ENCODE measurements at places on chromosomes 4 and X. TPM values are rescaled to one million over a fixed set of nuclear protein-coding genes. Genes with fewer than 3 reads are reported as not detected.

The SSX1 gene
- total RNA-seq, result not detected

- DNase-seq, result no peak
Measured at GRCh38 chr4:152259866-152260265, 276.0 kb downstream of the FBXW7 start.

GRCh38 chr4:94960708-94961107 is 203.0 kb downstream of the BMPR1B start:
- no peak for DNase-seq

DNA sequence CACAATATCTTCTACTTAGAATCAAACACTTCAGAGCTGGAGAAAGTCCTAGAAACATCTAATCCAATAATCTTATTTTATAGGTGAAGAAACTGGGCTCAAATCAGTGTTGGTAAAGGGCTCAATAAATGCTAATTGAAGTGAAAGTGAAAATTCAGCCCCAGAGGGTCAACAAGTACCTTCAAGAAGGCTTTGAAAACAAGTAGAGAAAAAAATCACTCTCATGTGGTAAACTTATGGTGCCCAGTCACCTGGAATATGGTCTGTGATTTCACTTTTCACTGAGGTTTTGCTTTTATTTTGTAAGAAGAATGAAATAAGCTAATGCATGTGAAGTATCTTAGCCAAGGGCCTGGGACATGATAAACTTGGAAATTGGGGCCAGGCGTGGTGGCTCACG is 29.1 kb upstream of the EIF4E start:
- no peak for DNase-seq

DNA sequence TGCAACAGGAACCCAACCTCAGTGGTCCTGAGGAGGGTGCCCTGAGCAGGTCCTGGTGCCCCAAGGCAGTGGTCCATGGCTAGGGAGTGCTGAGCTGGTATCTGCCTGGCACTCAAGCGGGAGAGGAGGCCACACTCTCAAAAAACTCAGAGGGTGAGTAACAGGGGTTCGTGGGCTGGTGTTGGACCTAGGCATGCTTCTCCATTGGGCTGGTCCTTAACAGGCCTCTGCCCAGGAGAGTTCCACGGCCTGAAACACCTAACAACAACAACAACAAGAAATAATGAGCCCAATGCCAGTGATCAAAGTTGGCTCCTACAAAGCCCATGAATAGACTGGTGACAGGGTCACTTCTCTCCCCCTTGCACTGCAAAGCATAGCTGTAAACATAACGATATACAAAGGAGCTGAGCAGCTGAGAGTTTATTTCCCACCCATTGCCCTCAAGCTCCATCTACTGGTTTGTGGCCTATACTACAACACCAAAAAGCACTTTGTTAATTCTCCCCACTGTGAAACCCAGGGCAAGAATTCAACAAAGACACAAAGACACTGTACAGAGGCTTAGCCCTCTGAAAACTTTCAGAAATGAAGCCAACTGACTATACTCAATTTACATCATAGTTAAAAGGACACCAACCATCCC is 736.1 kb upstream of the ADGRL3 start:
- DNase-seq, result no peak

GRCh38 chrX:80667967-80668366 is 141.7 kb downstream of the BRWD3 start:
- DNase-seq, result no peak

GRCh38 chr4:110620691-110621327 is 2.1 kb downstream of the PITX2 start:
- no peak for DNase-seq

- no peak for DNase-seq
Measured at GRCh38 chrX:30748342-30748960, 95.2 kb downstream of the GK start.
